NCI-H1694 (cell line): ENCODE measurements at places on chromosomes 2 and 18.

GRCh38 chr18:56748698-56749268, 97.6 kb downstream of the WDR7 start:
- DNase-seq, result peak; percentile 58

GRCh38 chr2:225276207-225276606, 123.3 kb upstream of the NYAP2 start:
- no peak for DNase-seq

DNA sequence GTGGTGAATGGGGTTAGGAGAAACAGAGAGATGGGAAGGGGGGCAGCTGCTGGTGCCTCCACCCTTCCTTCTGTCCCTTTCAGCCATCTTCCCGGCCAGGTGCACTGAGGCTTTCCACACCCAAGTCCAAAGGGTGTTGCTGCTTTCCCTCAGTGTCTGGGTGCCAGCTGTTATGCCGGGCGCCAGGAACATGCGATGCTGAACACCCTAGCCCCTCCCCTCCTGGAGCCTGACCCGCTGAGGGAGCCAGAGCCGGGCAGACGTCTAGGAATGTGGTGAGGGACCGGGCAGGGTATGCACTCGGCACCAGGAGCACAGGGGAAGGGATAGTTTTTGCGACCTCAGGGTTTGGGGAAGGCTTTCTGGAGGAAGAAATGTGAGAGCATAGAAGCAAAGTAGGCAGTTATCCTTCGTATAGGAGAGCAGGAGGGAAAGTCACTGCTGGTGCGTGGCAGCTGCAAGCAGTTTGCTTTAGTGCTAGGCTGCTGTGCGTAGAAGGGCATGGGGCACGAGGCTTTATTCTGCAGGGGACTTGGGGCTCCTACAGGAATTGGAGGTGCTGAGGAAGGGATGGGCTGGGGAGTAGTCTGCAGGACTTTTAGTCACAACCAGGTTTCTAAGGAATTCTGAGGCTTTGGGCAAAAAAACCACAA, 147.7 kb downstream of the TSN start:
- peak; percentile 71 for DNase-seq

- no peak for DNase-seq
Measured at GRCh38 chr2:135773917-135774316, 32.3 kb downstream of the UBXN4 start.

DNA sequence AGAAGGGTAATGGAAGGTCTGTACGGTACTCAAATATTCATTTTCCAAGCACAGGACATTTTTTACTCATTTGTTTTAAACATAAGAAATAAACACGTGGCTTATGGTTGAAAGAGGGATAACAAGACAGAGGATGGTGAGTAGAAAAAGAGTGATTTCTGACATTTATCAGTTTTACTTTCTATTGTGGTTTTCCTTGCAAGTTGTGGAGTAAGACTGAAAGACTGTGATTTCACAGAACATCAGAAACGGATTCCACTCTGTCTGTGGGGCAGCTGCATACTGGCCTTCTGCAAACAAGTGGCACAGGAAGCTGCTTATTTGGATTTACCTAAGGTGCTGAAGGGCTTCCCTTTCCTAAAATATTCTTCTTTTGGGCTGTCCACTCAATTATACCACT, 122.2 kb upstream of the ITGB6 start:
- no peak for DNase-seq

GRCh38 chr2:134441153-134441863, 187.4 kb downstream of the MGAT5 start:
- no peak for DNase-seq

DNA sequence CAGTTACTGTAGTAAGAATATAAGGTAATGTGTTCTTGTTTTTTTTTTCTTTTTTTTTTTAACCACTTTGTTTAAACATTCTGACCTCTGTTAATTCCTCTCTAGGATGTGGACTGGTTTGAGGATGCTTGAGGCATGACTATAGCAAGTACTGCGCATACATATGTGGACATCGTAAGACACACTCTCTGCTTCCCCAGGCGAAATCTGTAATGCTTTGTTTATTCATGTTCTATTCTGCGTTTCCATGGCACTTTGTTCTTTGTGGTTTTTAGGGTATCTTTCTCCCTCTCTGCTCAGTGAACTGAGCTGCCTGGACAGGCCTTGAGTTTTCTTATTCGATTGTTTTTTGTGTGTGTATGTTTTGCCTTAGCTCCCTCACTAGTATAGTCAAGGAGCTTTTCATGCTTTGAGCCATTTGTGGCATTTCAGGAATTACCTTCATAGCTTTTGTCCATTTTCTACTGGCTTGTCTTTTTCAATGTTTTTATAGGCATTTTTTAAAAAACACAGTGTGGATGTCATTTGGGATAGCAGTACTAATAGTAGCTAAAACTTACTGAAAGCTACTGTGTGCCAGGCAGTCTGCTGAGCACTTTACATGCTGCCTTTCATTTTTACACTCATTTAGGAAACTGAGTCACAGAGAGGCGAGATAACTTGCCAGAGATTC, 1.9 kb upstream of the SH3BP4 start:
- no peak for DNase-seq

DNA sequence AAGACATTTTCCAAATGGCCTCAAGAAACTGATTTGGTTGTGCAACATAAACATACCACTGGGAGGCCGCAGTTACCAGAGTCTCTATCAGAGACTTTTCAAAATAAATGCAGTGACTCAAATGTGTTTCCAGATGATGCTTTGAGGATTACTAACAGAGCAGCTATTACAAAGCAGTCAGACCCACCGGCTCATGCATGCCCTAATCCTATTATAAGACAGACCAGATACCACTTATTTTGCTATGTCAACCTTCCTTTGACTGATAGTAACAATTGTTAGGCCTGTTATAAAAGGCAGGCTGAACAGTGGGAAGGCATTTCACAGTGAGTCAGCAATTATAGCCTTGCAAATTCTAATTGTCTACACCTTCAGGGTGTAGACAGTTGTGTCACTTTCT, 217.7 kb downstream of the LRRTM1 start:
- no peak for DNase-seq

DNA sequence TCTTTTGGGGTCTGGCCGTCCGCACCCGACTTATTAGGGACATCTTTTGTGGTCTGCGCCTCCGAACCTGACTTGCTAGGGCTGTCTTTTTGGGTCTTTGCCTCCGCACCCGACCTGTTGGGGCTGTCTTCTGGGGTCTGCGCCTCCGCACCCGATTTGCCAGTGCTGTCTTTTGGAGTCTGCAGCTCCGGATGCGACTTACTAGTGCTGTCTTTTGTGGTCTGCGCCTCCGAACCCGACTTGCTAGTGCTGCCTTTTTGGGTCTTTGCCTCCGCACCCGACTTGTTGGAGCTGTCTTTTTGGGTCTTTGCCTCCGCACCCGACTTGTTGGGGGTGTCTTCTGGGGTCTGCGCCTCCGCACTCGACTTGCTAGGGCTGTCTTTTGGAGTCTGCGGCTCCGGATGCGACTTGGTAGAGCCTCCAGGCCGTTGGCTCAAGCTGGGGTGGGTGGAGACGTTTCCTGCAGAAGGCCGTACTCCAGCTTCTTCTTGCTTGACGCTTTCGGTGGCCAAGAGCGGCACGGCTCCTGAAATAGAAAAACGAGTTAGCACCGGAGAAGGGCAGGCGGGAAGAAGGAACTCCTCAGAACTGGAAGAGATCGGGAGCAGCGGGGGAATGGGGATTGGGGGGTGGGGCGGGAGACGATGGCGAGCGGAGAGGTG, 498 bp downstream of the TGOLN2 start:
- no peak for DNase-seq

DNA sequence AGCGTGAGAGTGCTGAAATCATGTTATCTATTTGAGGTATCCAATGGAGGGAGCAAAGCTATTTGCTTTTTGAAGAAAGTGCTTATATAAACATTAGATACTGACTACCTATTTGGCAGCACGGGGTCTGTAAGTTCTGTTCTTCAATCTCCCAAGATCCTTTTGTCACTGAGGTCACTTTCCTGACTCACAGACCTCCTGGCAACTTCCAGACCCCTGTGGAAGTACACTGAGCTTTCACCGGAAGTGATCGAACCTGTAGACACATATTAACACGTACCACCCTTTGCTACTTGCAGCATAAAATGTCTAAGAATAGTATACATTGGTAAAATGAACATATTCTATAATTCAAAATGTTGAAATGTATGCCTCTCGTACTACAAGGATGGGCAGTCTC, 452.6 kb upstream of the ST6GAL2 start:
- DNase-seq, result no peak

DNA sequence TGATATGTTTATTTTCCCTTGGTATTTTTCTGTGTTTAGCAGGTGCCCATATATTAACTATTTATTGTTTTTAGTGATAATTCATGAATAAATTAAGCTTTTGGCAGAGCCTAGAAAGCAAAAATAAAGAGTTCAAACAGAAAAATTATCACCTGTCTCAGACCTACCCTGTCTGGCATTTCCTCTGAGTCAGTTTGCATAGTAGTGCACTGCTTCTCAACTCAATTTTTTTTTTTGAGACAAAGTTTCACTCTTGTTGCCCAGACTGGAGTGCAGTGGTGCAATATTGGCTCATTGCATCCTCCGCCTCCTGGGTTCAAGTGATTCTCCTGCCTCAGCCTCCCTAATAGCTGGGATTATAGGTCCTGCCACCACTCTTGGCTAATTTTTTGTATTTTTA, 793.9 kb downstream of the SUCLG1 start:
- no peak for DNase-seq

GRCh38 chr2:215530191-215530968, 94.5 kb upstream of the FN1 start:
- no peak for DNase-seq

DNA sequence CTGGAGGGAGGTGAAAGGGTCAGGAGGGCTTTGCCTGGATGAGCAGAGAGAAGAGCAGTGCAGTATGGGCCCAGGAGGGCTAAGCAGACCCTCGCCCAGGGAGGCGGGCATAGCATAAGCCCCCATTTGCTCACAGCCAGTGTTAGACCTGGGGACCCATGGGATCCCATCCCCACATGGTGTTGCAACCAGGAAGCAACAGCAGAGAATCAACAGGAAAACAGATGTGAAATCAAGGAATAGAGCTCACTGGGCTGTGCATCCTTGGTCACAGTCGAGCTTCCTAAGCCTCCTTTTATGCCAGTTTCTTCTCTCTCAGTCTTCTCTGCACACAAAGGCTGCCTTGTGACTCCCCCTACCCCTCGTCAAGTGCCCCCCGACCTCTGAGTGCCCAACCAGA, 19.9 kb downstream of the ASB18 start:
- no peak for DNase-seq

DNA sequence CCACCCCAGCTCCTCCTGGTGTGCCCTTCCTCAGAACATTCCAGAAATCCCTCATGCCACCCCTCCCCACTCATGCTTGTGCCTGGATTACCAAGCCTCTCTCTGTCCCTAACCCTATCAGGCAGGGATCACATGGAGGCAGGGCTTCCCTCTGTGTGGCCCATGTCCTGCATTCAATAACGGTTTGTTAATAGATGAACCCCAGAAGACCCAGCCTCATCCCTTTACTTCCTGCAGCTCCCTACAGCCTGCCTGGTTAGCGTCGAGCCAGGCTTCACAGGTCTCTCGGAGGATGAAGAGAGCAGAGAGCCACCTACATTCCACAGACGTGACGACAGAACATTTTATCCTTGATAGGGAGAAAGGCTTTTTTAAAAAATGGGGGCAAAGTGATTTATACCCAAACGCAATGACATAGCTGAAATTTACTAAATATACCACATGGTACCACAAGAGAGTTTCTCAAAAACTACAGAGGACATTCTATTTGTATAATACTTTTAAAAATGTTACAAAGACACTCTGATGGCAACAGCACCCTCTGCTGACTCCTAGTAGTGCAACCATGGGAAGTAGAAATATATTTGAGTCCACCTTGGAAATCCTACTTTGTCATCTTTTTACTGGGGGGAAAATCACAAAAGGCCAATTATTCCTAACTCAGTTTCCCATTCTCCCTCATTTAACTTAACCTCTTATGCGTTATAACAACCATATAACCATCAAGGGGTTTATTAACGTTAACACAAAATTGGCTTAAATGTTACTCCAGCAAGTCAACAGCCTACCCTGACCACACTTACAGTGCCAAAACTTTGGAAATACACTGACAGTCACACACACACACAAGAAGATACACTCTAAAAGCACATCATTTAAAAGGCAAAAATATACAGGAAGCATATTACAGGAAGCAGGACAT, 30.7 kb downstream of the FBXO15 start:
- peak; percentile 4 for DNase-seq

DNA sequence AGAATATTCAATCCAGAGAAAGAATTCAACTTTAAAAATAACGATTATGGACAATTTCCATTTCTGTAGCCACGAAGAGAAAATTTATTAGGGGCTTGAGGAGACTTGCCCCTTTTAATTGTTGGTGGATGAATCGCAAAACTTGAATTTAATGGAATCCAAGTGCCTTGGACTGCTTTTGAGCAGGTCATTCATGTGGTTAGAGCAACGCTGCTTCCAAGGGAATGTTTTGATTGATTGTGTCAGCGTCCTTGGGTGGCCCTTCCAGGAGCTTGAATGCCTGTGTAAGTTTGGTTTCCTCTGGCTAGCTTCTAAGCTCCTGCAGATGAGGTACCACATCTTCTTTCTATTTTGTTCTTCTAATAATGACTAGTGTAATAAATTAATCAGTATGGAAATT, 213.4 kb downstream of the LTBP1 start:
- DNase-seq, result no peak

- DNase-seq, result no peak
Measured at GRCh38 chr2:178448968-178449661, 1.9 kb downstream of the PRKRA start.

- DNase-seq, result no peak
Measured at GRCh38 chr2:20433249-20433648, 13.6 kb upstream of the RHOB start.

- peak; percentile 50 for DNase-seq
Measured at GRCh38 chr18:832085-832681, 20.1 kb upstream of the YES1 start.

DNA sequence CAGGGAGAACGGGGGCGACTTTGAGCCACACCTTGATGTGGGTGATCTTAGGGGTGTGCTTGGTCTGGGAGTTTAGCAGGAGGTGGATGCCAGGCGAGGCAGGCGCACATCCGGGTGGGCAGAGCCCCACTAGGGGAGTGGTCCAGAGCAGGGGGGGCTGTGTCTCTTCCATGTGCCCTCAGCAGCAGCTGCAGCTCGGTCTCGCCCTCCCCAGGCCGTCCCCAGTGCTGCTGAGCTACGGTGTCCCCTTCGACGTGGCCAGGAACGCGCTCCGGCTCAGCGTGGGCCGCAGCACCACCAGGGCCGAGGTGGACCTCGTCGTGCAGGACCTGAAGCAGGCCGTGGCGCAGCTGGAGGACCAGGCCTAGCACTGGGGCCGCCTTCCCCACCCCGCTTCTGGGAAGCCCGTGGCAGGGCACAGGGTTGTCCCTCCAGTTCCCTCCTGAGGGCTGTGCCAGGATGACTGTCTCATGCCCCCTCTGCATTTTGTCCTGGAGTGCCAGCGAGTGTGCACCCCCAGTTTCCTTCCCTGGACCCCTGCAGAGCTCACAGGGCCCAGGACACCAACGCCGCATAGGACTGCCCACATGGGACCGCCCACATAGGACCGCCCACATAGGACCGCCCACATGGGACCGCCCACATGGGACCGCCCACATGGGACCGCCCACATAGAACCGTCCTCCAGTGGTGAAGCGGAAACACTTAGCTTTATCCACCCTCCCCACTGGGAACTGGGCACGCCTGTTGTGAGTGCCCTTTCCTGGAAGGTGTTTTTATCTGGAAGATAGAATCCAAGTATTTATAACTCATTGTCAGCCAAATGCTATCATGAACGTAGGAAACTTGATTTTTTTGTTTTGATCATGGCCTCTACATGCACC, 1.9 kb upstream of the ESPNL start:
- no peak for DNase-seq
